ENCODE measurements at places on chromosomes 16 and 17.
A peak's percentile ranks its signal among the peaks of the same experiment; 100 is the strongest.

DNA sequence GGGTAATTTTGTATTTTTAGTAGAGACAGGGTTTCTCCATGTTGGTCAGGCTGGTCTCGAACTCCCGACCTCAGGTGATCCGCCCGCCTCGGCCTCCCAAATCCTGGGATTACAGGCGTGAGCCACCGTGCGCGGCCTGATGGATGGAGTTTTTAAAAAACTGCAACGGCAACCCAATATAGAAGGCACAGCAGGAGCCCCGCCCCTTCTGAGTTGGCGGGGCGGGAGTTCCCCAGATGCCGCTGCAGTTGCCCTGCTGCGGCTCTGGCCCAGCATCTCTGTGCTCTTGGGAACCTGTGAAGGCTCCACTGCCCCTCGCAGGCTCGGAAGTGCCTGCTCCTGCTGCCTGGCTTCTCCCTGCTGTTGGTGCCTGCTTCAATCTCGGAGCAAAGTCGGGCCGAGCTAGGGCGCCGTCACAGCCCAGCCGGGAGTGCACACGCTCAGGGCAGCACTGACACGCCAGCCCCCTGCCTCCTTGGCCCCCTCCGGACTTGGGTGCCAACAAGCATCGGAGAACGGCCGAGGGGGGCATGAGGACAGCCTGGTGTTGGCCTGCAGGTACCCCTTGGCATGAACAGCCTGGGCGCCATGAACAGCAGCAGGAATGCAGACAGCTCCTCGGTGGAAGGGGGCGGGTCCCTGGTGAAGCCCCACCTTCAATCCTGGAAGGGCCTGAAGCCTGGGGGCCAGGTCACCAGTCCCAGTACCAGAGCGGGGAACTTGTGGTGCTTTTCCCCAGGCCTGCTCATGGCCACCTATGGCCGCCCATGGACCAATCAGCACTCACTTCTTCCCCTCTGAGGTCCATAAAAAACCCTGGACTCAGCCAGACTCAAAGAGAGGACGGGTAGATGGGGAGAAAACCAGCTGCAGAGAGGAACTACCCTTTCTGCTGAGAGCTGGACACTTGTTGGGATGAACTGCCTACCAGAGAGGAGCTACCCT is 2.3 kb upstream of the NT5M start:
- DNase-seq: peak; percentile 57

DNA sequence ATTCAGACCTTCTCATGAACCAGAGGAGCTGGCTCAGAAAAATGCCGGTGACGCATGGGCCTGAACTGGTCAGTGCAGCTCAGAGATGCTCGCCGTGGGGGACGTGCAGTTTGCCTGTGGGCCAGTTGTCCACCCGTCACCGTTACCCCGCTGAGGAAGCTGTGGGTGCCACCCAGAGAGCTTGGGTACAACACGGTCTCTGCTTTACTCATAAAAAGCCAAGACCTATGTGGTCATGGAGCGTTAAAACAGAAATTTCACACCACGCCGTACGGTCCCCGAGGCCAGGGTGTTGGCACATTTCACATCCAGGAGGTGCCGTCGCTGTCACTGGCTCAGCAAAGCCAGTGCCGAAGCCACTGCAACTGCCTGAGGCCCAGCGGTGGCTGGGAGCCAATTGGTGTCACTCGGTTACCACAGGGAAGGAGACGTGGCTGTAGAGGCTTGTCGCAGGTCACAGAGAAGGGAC is 120.9 kb downstream of the METRNL start:
- no peak for DNase-seq

DNA sequence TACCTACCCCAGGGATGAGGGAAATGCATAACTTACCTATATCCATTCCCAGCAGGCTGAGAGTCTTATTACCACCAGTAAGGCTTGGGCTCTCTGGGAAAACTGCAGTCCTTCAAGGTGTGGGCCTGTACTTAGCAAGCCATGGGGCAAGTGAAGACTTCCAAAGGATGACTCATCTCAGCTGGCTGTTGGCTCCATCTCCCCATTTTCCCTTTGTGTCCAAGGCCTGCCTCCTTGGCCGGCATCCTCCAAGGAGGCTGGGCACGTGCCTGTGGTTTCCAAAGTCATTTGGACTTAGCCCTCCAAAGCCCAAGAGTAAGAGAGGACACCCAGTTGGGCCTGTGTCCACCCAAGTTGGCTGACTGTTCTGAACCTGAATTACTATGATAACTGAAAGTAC is 89.8 kb downstream of the TMEM100 start:
- no peak for DNase-seq

DNA sequence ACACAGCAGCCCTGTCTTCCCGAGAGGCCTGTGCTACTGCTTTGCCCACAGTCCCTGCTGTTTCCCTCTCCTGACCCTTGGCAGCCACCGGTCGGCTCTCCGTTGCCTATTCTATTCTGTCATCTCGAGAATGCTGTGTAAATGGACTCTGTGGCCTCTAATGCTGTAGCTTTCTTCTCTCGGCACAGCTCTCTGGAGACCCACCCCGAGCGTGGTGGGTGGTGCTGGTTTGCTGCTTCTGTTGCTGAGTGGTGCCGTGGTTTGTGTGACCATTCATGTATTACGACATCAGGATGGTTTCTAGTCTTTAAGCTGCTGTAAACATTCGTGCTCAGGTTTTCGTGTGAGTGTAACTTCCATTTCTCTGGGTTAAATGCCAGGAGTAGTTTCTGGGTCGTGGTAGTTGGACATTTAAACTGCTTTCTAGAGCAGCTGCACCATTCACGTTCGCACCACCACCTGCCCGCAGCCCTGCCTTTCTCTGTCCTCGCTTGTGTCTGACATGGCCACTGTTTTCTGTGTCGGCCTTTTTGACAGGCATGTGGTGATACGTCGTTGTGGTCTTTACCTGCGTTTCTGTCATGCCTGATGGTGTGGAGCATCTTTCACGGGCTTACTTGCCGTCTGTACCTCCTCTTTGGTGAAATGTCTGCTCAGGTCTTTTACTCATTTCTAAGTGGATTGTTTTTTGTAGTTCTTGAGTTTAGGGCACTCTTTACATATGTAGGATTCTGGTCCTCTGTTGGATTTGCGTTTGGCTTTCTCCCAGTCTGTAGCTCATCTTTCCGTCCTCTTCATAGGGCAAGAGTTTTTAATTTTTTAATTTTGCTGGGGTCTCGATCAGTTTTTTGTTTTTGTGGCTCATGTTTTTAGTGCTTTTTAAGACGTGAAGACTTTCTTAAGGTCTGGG is 47.7 kb upstream of the ZNF750 start:
- no peak for DNase-seq

DNA sequence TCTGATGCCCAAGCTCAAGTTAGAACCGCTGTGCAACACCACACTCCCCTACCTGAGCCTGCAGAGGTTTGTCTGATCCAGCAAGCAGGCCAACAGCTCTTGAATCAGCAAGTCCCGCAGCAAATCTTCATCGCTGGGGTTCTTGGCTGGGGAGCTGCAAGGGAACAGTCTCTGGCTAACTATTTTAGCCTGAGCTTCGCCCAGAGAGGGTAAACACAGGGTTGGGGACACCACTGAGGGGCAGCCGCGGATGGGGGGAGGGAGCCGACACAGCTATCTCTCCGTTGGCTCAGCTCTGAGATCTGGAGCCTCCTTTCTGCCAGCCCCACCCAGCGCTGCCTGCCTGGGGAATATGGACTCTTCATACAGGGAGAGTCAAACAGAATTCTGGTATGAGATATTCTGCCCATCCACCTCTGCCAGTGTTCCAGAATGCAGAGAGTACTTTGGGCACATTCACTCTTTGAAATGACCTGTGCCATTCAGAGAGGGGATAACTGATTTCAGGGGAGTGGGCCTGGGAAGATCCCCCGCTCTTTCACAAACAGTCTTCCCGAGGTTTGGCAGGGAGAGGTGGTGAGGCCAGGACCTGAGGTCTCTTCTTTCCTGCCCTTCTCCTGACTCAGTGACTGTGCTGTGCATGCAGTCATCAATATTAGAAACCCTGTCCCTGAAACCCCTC is 7.4 kb downstream of the GIP start:
- no peak for DNase-seq

DNA sequence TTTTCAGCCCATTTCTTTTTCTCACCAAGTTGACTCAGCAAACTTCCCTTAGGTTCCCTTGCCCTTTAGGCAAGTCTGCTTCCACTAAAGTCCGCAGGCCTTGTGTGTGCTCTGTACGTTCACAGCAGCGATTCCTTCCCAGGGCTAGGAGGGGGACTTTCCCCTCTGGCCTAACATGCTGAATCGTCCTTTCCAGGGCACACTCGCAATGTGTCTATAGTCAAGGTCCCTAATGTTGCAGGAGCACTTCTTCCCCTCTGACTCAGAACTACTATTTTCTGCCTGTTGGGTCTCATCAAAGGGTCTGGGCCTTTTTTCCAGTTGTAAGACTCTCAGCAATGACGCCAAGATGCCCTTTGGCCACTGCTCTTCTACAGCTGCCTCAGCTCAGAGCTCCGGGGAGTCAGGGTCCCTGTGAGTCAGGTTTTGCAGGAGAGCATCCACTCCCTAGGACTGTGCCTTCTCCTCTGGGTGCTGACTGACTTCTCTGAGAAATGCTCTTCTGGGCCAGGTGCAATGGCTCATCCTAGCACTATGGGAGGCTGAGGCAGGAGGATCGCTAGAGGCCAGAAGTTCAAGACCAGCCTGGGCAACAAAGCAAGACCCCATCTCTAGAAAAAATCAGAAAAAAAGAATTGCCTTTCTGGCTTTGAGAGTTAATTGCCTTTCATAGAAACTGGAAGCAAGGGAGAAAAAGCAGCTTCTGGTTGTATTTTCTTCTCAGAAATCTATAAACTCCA is 64.4 kb upstream of the TBX2 start:
- no peak for DNase-seq

GRCh38 chr16:53944025-53944424 is 240.1 kb downstream of the FTO start:
- DNase-seq: no peak

DNA sequence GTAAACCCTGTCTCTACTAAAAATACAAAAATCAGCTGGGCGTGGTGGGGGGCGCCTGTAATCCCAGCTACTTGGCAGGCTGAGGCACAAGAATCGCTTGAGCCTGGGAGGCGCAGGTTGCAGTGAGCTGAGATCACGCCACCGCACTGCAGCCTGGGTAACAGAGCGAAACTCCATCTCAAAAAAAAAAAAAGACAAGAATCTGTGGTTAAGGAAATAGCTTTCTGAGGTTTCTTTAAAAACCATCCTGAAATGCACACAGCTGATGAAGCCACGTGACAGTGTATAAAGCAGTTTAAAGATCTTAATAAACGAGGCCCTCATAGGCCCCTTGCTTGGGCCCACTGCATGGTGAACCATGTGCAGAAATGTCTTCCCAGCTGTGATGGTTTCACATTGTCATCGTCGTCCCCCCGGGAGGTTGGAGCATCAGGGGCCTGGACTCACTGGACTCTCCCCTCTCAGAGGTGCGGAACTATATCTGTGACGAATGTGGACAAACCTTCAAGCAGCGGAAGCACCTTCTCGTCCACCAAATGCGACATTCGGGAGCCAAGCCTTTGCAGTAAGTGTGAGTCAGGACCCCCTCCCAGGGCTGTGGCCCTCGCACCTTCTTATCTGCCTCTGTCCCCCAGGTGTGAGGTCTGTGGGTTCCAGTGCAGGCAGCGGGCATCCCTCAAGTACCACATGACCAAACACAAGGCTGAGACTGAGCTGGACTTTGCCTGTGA is 16.2 kb downstream of the ZNF276 start:
- DNase-seq: no peak

DNA sequence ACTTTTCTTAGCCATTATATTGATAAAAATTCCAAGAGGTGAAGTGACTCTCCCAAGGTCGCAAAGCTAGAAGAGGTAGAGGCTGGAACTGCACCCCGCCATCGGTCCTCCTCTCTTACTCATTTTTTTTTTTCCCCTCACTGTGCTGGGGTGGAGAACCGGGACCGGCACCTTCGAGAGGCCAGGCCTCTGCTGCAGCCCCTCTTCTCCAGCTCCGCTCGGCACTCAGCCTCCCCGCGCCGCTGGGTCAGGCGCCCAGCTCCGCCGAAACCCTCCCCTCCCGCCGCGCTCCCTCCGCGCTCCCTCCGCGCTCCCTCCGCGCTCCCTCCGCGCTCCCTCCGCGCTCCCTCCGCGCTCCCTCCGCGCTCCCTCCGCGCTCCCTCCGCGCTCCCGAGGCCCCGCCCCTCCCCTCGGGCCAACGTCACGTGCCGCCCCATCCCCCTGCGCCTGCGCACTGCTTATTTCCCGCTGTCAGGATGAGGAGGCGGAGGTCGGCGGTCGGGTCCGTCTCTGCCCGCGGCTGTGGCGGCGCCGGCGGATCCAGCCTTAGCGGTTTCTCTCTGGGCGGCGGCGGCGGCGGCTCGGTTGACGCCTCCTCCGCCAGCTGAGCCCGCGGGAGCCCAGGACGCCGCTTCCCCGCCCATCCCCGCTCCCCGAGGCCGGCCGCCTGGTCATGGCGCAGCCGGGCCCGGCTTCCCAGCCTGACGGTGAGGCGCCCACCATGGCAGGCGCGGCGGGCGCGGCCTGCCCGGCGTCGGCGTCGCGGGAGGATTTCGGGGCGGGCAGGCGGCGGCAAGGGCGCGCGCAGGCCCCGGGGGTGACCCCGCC is at the start of gene RABEP1:
Gene RABEP1, plus strand, starts transcription at position 471 of the 828 bp plus-strand sequence. Its CDS starts 203 bp downstream, at position 674.
- DNase-seq: peak; percentile 93

GRCh38 chr16:88770461-88771293 is 14.3 kb downstream of the PIEZO1 start:
- DNase-seq: peak; percentile 75

- DNase-seq: no peak
These were observed 20.6 kb downstream of the HIC1 start for GRCh38 chr17:2075336-2076086.

GRCh38 chr16:58127634-58128033 is 1.5 kb downstream of the CFAP20 start:
- DNase-seq: no peak

GRCh38 chr17:36071751-36072150 is 7.7 kb downstream of the CCL18 start:
- no peak for DNase-seq

- DNase-seq: no peak
These were observed 8.4 kb upstream of the CLEC18A start for GRCh38 chr16:69942627-69943170.

DNA sequence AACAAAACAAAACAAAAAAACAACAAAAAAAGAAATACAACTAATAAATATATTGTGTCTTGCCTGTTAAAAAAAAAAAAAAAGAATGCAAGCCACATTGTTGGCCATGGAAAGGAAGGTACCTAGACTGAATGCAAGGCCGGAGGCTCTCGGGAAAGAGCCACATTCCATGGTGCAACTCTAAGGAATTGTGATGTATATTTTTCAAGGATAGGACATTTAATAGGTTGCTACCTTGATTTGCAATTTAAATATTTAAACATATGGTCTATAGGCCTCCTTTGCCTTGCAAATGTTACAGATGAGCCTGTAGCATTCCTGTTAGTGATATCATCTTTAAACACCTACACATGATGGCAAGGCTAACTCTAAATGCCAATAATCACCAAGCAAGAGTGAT is 650.9 kb downstream of the TOX3 start:
- no peak for DNase-seq

Data from fibroblast of skin of scalp (primary cell).